ENCODE measurements at places on chromosomes 1 and 21.
A peak's percentile ranks its signal among the peaks of the same experiment; 100 is the strongest.

GRCh38 chr21:45074818-45075595 is 627 bp downstream of the ADARB1 start:
- DNase-seq: no peak

DNA sequence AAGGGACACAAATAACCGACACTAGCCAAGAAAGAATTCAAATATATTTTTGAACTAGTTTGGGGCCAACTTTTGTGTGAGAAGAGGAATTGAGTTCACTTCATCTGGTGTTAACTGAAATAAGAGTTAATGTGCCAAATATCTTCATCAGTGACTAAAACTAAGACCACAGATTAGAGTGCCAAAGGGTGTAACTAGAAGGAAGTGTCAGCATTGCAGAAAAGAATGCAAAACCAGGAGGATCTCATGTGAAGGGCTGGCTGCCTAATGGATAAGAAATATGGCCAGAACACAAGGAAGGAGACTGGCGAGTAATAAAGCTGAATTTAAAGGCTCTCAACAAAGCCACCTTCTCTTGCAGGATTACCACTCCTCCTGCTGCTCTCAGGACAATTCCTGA is 61.8 kb upstream of the LRRC8D start:
- DNase-seq: no peak

GRCh38 chr1:177780096-177780700 is 189.7 kb downstream of the SEC16B start:
- DNase-seq: no peak

DNA sequence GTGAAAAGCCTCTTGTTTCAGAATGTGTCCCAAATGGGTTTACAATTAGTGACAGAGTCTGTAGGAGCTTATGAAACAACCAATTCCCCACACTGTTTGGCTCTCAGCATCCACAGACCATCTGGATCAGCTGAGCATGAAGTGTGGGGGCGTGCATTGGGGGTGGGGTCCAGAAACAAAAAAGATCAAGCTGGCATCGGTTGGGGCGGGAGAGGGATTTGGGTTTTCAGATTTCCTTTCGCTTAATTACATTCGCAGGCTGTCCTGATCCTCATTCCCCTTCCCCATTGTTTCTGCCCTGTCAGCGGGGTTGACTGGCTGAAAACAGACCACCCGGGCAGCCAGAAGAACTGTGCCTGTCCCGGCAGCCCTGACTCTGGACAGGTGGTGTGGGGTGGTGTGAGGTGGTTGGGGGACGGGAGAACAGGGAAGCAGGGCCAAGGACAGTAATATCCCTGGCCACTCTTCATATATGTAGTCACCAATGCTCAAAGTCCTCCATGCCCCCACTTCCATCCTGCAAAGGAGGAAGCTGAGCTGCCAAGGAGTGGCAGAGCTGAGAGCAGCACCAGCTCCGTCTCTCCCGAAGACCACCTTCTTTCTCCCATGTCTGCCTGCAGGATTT is 92.0 kb downstream of the IER5 start:
- DNase-seq: no peak

DNA sequence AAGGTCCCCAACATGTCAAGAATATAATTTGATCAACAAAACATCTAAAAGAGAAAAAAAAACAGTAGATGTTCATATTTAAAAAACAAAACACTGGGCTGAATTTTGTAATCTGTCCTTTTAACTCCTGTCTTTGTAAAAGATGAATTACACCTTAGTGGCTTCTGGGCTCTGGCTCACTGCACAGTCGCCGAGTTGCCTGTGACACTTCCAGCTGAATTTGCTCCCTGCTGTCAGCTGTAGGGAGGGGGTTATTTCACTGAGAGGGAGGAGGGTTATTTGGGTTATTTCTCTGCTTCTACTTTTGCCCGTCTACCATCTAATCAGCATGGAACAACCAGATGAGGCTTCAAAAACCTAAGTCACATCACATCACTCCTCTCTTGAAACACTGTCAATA is 193.0 kb upstream of the ZC3H12A start:
- DNase-seq: no peak

DNA sequence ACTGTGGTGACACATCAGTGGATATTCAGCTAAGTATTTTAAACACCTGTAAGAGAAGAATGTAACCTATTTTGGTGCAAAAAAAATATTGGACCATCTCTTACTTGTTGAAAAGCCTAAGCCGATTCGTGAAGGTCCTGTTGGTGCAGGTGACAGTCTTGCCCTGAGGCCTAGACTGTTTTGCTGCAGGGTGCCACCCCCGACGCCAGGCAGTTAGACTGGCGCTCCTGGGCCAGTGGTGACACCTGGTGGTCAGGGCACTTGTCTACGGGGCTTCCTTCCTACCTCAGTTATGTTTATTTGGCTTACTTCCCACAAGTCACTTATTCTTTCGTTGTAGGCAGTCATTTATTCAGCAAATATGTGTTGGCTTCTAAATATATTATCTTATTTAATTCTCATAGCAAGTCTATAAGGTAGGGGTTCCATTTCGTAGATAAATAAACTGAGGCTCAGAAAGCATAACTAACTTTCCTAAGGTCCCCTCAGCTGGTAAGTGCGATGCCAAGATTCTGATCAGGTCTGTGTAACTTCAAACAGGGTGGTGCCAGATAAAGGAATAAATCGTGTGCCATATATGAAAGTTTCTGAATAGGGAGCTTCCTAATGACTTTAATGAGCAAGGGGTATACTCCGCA is 1.9 kb downstream of the EEIG2 start:
- peak; percentile 64 for DNase-seq

DNA sequence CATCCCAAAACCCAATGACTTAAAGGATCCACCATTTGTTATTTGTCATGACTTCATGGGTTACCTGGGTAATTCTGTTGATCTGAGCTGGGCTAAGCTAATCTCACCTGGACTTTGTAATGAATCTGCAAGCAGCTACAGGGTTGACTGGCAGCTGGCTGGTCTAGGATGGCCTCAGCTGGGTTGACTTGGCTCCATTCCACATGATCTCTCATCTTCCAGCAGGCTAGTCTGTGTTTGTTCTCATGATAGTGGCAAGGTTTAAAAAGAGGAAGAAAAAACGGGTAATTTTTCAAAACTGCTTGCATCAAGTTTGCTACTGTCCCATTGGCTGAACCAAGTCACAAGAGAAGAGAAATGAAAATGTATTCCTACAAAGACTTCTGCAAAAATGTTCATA is 24.8 kb upstream of the ZMYM4 start:
- DNase-seq: no peak

DNA sequence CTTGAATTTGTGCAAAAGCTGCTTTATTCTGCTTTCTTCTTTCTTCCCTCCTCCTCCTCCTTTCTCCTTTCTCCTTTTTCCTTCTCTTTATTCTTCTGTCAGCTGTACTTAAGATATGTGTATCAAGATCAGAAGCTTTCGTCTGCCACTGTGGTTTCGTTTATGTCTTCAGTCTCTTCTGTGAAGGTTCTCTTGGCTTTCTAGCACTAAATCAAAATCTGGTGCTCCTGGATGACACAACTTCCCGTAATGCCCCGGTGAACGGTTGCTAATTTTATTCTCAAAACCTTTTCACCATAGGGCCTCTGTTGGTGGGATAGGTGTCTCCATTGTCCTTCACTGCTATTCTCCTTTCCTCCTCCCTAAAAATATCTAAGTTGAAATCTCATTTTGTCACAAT is 5.0 kb downstream of the ATF6 start:
- no peak for DNase-seq

- no peak for DNase-seq
Measured at GRCh38 chr1:24322470-24323177, 3.5 kb downstream of the GRHL3 start.

DNA sequence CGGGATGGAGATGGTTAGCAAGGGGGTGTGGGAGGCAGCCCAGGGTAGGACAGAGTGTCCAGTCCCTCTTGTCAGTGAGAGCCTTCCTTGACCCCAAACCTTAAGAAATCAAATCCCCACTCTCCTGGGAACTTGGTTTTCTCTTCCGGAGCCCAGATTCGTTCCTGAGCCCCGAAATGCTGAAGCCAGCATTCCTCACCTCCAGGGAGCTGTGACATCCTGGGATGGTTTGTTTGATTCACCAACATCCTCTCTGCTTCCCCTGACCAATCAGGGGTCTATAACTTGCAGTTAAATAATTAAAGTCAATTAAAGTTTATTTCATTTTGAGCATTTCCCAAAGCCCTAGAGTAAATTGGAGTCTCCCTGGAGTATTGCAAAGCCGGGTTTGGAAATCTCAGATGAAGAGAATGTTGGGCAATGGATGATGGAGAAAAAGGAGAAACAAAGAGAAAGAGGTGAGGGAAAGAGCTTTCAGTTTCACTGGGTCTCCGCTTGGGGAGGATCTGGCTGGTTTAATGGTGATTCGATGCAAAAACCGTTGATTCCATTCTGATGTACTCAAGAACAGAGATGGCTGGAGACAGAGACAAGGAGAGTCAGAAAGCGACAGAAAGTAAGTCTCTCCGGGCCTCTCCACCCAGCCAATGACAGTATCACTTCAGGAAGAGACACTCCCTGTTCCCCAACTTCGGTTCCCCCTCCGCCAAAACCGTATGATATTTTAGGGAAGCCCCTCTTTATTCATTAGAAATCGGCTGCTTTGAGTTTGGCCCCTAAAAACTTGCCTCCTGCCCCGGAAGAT is 12.8 kb upstream of the ALX3 start:
- no peak for DNase-seq

- no peak for DNase-seq
Measured at GRCh38 chr1:108557296-108557695, 2.6 kb upstream of the EEIG2 start.

DNA sequence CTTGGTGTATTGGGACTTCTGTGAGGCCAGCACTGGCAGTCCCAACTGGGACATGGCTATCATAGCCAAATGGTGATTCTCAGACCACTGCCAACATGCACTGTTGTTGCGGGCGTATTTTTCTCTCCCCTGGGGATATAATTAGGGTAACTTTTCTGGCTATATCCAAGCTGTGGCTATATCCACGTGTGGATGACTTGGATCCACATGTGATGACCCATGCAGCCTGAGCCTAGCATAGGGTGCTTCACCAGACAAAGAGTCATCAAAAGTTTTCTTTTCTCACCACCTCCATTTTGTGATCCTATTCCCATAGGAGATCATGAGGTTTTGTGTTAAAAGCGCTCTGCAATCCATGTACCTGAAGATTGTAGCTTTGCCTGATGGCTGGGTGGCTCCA is 51.2 kb upstream of the CSF3R start:
- no peak for DNase-seq

DNA sequence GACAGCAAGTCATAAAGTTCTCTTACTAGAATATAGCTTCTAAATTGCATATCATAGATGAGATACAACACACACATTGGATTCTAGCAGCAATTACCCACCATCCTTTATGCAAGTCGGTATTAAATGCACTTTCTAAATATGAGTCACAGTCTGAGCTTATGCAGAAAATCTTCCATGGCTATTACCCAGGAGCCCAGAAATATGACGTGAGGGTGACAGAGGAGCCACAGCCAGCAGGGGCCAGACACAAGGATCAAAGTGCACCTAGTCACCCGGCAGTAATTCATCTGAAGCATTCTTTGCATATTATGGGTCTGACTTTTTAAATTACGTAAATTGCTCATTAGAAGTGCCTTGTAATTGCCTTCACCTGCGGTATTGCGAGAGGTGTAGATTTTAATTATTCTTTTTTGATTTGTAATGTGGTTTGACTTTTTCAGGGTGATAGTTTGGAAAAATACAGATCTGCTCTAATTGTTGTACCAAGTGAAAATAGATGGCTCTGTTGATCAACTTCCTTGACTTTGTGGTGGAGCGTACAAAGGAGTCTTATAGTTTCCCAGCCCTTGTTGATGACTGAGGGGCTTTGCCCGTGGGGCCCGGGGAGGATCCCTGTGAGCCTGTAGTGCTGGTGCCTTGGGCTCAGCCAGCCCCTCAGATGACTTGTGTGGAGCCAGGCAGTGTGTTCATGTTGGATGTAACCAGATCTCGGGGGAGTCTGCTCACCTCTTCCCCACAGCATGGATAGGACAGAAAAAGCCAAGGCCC is 470.0 kb upstream of the VAMP3 start:
- DNase-seq: no peak

DNA sequence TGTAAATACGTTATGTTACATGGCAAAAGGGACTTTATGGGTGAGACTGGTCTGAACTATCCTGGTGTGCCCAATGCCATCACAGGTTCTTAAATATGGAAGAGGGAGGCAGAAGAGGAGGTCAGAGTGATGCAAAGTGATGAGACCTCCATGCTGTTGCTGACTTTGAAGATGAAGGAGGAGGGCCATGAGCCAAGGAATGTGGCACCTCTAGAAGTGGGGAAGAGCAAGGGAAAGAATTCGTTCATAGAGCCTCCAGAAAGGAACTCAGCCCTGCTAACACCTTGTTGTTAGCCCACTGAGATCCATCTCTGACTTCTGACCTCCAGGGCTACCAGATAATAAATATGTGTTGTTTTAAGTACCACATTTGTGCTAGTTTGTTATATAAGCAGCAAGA is 462.0 kb downstream of the RPS6KC1 start:
- DNase-seq: no peak

- no peak for DNase-seq
Measured at GRCh38 chr1:211752951-211753486, 77.5 kb downstream of the LPGAT1 start.

DNA sequence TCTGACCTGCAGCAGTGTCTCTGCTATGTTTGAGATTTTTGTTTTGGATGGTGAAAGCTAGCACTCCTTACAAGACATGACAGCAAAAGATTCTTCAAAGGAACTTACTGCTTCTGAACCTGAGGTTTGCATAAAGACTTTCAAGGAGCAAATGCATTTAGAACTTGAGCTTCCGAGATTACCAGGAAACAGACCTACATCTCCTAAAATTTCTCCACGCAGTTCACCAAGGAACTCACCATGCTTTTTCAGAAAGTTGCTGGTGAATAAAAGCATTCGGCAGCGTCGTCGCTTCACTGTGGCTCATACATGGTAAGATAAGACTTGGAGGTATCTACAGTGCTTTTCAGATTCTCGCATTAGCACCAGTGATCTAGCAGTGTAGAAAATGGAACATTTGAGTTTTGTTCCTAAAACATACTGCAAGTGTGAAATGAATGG is 200.2 kb downstream of the PDE4B start:
- DNase-seq: no peak
